ENCODE measurements at places on chromosomes 2 and 18. TPM values are rescaled to one million over a fixed set of nuclear protein-coding genes. Genes with fewer than 3 reads are reported as not detected.

Gene CLEC4F
- total RNA-seq = not detected

- no peak for DNase-seq
These were observed 159.1 kb upstream of the PIEZO2 start for GRCh38 chr18:11308499-11308898.

DNA sequence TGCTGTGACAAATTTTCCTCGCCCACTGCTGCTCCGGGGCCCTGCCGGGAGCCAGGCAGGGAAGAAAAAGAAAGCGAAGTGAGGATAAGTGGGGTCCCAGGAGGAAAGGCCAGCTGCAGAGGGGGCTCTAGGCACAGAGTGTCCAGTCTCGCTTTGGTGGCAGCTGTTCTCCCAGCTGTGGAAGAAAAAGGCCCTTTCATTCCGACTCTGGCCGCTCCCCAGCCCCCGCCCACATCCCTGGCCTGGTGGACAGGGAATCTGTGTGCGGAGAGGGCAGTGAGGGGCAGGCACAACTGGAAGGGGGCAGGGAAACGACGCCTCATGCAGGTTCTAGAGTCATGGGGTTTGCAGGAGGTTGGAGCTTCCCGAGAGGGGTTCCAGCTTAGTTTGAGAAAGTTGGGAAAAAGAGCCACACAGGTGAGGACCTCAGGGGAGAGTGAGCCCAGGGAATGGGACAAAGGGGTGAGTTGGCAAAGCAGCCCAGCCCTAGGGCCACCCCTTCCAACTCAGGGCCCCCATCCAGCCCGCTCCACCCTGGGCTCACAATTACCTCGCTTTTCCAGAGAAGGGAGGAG is 1.8 kb downstream of the RTKN start:
- peak; percentile 95 for DNase-seq

- no peak for DNase-seq
These were observed 458.8 kb upstream of the NRXN1 start for GRCh38 chr2:51490576-51491234.

Gene HSBP1L1
- 9.9 TPM for total RNA-seq

DNA sequence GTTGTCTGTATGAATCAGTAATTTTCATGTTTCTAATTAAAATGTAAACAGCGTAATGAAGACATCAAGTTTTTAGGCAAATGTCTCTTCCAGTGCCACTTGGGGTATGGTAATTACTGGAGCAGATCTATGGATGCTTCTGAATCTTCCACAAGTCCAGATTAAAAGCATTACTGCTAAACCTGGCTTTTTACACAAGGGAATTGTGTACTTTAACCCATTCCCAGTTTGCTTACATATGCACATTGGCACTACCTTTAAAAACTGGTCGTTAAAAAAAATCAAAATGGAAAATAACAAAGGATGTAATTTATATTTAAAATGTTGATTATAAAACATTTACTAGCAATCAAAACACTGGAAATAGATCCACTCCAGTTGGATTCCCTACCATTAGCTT is 19.7 kb downstream of the FIGN start:
- no peak for DNase-seq

Gene DAPL1
- total RNA-seq = not detected

GRCh38 chr2:149808556-149808955 is 221.0 kb upstream of the MMADHC start:
- DNase-seq = no peak

GRCh38 chr2:135783439-135783838 is 41.8 kb downstream of the UBXN4 start:
- DNase-seq = no peak

DNA sequence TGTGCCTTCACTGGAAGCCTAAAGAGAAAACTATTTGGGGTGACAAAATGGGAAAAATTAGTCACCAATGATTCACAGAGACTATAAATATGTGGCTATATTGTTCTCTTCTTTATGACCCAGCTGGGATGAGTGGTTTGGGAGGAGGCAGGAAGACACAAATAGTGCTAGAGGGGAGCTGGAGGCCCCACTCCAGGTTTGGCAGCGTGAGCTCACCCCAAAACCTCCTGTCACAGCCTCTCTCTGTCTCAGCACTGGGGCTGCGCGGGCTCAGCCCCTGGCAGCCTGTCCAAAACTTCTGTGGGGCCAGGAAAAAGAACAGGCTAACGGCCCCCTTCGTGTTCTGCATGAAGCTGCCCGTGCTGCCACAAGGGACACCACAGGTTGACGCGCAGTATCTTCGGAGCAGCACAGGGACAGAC is 73.2 kb upstream of the LCLAT1 start:
- DNase-seq = no peak

- DNase-seq = peak; percentile 78
These were observed 9.9 kb downstream of the TNP1 start for GRCh38 chr2:216849987-216850386.

Gene CBLN2
- 0.14 TPM for total RNA-seq

- DNase-seq = no peak
These were observed 59.9 kb downstream of the TNP1 start for GRCh38 chr2:216799873-216800431.

Gene G6PC2
- not detected for total RNA-seq

DNA sequence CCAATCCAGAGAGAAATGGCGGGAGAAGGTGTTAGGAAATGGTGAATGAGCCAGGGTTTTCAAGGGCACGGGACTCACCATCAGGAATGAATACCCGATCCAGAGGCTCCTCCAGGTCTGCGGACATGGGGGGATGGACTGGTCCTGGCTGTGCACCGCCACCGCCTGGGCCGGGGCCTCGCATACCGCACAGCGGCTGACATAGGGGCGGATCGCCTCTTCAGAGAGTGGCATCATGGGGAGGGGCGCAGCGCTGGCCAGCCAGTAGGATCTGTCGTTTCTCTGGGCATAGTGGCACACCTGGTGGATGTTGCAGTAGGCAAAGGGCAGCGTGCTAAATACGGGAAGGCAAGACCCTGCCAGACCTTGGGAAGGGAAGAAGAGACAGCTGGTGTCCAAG is 156.1 kb downstream of the COL4A4 start:
- no peak for DNase-seq

DNA sequence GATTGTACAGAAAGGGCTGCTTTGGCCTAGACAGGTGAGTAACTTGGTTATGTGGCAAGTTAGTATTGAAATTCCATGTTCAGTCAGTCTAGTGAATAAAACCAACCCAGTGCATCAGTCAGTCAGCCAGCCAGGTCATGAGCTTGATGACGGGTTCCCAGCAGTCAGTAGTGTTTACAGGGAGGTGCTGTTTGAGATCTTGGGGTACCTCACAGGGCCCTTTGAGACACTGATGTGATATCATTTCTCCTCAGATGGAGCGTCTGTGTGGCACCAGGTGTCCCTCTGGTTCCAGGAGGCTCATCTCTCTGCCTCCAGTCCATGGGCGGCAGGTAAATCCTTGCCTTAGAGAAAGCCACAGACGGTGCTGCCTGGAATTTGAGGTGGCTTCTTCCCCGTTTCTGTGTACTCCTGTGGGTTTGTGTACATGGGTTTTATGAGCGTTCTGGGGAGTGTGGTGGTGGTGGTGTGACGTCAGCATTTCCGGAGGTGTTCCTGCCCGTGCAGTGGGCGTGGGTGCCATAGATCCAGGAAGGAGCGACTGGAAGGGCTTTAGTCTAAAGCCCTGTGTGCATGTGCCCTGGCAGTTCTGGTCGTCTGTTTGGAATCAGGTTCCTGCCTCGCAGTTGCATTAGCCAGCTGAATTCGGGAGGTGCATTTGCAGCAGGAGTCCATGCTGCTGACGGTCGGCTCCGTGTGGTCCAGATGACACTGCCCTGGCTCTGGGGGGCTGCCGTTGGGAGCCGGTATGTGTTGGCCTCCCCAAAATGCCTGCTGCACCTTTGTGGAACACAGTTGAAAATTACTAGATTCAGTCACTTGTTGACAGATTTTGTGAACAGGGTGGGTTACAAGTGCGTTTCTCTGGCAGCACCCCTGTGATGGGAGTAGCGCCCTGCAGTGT is 2.1 kb downstream of the CTDP1 start:
- DNase-seq = no peak

GRCh38 chr2:155913356-155913755 is 419.2 kb downstream of the NR4A2 start:
- DNase-seq = no peak

DNA sequence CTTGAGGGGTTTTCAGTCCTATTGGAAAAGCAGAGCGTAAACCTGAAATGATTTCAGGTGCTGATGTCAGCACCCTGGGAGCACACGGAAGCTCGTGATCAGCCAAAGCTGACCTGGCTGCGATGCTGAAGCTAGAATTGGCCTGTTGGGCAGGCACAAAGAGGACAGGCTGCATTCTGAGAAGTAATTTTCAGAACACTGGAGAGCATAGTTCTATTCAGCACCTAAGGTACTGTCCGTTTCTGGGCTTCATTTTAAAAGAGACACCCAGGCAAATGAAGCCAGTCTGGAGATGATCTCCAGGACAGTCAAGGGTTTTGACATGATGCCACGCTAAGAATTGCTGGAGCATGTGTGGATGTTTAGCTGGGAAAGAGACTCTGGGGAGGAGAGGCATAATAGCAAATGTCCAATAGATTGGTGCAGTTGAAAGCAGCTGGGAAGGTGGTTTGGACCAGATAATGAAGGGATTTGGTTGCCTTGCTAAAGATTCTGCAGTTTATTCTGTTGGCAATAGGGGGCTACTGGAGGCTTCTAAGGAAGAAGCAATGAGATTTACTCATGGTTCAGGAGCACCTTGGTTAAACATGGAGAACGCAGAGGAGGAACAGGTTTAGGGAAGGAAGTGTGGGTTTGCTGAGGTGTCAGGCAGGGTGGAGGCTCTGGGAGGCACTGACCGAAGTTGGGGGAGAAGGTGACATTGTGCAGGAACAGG is 86.6 kb downstream of the ACOXL start:
- no peak for DNase-seq

DNA sequence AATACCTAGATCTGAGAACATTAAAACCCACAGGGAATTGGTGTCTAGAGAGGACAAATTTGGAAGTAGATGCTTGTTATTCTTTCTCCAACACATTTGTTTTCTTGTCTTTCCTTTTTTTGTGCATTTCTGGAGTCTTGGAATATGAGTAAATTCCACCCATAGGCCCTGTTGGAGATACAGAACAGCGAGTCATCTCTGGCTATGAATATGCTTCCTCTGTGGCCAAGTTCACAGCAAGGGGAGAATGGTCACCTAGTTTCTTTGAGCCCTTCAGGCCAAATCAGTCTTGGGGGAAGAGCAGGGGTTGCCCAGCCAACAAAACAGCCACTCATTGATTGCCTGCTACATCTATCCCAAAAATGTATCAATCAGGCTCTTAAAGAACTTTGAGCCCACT is 31.3 kb downstream of the SP140L start:
- DNase-seq = no peak

DNA sequence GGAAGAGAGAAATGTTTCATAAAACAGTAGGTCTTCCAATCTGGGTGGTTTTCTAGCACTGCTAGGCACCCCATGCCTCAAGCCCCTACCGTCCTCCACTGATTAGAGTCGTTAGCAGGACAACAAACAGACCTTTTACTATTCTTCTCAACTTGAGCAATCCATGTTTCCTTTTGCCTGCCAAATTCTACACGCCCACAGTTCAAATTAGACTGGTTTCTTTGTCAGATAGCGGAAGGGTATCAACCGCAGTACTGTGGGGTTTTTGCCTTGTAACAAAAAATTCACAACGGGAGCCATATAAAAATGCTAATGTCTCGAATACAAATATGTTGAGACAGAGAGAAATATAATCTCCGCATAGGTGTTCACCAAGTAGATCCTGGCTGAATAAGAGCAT is 59.9 kb downstream of the VIT start:
- no peak for DNase-seq

- no peak for DNase-seq
These were observed 82.4 kb upstream of the CAVIN2 start for GRCh38 chr2:191929288-191929687.

DNA sequence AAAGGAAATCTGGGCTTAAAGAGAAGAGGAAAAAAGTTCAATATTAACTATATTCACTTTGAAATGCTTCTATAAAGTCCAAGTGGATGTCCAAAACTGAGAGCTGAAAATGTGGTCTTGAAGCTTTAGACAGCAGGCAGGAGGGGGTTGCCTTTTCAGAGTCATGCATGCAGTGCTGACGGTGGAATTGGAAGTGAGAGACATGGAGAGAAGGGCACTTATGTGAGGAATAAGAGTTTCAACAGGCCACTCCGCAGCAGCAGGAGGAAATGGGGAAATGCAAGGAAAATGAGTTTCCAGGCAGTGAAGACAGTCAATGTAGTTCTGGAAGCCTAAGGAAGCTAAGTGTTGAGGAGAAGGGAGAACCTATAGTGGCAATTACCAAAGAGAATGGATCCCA is 33.0 kb upstream of the LRRC30 start:
- no peak for DNase-seq

Gene CPO
- 0.31 TPM for total RNA-seq

DNA sequence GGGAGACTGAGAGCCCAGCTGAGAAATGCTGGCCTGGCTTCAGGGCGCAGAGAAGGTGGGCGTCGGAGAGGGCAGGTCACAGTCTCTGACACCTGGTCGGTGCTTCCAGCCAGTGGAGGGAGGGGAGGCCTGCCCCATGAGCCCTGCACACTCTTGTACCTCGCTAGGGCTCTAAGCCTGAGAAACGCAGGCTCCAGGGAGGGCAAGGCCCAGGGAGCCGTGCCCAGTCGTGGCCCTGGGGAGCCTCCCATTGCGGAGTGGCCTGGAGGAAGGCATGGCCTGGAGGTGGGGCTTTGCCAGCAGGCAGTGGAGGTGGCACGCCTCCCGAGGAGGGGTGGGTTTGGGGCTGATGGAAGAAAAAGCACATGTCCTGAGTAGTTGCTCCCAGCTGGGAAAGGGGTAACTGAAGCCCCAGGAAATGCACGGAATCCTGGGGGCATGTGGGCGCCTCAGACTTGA is 39.0 kb downstream of the MTERF4 start:
- peak; percentile 57 for DNase-seq

DNA sequence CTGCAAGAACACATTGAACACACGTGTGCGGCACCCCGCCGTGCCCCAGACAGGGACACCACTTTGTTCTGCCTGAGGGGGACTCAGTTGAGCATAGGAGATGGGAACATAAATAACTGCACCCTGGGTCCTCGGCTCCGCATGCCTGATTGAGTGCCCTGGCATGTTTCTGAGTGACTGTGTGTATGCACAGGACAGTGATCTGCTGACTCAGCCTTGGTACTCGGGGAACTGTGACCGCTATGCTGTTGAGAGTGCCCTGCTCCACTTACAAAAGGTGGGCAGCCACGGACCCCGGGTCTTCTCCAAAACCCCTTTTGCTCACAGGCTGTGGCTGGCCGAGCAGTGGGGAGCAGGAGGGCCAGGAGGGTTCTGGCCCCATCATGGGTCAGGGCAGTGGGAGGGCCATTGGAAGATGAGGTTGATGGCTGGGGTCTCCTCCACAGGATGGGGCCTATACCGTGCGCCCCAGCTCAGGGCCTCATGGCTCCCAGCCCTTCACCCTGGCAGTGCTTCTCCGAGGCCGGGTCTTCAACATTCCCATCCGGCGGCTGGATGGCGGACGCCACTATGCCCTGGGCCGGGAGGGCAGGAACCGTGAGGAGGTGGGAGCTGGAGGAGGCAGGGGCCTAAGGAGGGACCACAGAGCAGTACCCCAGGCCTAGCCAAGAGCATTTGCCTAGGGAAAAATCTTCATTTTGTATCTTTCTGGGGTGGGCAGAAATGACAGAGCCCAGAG is 16.9 kb downstream of the SH2D6 start:
- no peak for DNase-seq

- no peak for DNase-seq
These were observed 189.3 kb downstream of the CLIP4 start for GRCh38 chr2:29304399-29305060.

Gene UBXN4
- 60.0 TPM for total RNA-seq

Gene KCNJ3
- total RNA-seq = 33.4 TPM

All from right cardiac atrium (tissue), 5 donors.